HCT116 (cell line): ENCODE measurements at places on chromosomes 6 and 20.
A peak's percentile ranks its signal among the peaks of the same experiment; 100 is the strongest.

- no peak for DNase-seq
These were observed 721.1 kb upstream of the CITED2 start for GRCh38 chr6:140095532-140095931.

GRCh38 chr6:90131125-90131524 lies 165.5 kb downstream of the BACH2 start:
- no peak for DNase-seq

DNA sequence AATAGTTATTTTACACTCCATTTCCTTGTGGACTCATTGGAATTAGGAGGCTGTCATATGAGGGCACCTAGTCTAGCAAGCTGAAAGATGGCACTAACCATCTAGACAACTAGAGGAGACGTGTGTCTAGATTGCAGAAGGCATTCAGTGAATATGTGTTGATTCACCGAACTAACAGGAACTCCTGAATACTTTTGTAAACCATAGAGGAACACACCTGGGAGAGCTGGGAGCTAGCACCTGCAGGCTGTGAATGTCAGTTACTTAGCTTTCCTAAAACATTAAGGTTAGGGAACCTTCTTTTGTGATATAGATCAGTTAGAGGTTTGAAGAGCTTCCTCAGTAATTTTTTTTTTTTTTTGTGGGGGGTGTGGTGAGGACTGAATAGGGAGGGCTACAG lies 7.7 kb downstream of the OPN5 start:
- no peak for DNase-seq

DNA sequence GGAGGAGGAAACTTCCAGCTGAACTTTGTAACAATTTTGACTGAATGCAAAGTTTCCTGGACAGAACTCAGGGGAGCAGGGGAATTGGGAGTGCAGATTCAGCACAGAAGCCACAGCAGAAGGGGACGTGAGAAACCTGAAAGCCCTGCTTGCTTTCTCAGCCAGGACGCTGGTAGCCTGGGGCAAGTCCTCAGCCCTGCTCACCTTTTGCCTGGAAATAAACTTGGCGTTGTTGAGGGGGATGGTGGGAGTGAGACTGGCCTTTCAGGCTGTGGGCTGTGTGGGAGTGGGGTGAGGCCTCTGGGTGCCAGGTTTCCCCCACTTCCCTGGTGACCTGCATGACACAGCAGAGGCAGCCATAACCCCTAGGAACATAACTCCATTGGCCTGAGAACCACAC lies 238.1 kb upstream of the HS3ST5 start:
- DNase-seq: no peak

- DNase-seq: no peak
These were observed 86.8 kb downstream of the PLCB1 start for GRCh38 chr20:8218861-8219260.

DNA sequence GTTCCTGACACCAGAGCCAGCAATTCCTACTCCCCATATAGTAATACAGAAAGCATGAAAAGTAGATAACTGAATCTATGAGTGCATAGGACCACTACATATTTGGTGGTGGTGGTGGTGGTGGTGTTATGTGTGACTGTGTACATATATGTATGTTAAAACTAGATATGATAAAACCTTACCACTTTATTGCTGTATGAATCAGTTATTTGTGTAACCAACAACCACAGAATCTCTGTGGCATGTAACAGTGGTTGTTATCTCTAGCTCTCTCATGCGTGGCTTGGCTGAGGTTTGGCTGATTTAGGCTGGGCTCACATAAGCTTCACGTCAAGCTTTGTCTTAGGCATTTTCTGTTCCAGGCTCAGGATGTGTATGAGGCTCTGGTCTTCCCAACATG lies 55.7 kb downstream of the PLCB1 start:
- DNase-seq: no peak

- no peak for DNase-seq
These were observed 39.4 kb downstream of the MAP7 start for GRCh38 chr6:136510782-136511181.

GRCh38 chr6:26294302-26294701 lies 70.7 kb upstream of the BTN3A2 start:
- DNase-seq: no peak

DNA sequence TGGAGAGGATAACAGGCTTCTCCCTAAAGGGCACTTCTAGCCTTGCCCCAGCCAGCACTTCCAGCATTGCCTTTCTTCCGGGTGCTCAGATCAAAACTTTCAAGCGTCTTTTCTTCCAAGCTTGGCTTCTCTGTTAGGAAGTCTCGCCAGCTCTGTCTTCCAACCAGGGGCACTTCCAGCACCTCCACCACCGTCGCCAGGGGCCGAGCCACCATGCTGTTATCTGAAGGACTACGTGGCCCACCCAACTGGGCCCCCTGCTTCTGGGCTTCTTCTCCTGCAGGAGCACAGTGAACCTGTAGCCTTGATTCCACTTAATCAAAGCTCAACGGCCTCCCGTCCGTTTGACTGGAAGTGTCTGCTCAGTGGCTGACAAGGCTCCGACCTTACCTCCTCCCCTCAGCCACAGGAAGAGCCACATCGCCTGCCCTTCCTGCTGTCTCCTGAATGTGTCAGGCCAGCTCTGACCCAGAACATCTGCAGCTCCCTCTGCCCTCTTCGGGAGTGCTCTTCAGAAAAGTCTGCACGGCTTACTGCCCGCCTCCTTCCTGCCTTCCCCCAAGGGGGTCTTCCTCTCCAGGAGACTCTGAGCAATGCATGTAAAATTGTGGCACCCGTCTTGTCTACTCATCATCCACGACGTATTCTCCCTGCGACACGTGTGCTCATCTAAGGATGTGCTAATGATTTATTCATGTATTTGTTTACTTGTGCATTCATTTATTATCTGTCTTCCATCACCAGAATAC lies 527.0 kb downstream of the CDH26 start:
- DNase-seq: no peak

GRCh38 chr6:13015379-13015681 lies 298.8 kb downstream of the PHACTR1 start:
- DNase-seq: no peak

GRCh38 chr20:44559302-44559701 lies 23.1 kb upstream of the PKIG start:
- DNase-seq: no peak

DNA sequence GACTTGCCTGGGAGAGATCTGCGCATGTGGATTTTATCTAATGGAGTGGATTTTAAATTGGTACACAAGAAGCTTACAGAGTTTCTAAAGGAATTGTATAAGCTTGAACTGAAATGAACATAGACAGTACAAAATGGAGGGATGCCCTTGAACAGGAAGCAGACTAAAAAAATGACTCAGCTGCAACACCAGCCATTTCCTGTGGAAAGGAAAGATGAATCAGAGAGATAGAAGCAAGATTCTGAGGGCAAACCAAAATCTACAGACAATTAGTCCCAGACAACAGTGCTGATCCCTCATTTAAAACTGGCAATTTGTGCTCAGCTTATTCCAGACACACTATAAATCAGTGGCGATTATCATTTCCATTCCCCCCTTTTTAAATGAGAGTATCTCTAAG lies 114.6 kb upstream of the TCF21 start:
- DNase-seq: no peak

DNA sequence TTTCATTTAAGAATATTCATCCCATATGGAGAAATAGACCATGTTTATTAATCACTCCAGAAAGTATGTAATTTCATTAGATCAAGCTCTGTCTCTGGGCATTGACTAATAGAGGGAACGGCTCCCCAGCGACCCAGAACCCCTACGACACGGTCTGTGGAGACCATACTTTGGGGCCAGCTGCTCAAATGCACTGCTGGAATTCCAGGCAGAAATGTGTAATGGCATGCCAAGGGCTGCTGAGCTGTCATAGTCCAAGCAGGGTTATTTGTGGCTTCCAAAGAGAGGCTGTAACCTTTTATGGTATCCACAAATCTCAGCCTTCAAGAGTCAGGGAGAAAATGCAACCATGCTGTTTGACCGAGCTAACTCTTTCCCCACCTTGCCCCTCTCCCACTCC lies 755.8 kb downstream of the DHX35 start:
- no peak for DNase-seq

DNA sequence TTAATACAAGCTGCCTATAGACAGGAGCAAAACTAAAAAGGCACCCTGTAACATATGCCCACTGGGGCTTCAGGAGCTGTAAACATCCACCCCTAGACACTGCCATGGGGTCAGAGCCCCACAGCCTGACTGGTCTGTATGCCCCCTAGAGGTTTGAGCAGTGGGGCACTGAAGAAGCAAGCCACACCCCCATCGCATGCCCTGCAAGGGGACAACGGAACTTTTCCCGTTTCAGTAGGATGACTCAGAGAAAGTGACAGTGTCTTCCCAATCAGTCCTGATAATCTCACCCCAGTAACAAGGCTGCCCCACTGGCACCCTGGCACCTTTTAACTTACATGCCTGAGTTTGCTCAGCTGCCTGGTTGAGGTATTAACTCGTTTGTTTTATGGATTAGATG lies 35.9 kb downstream of the BEND3 start:
- peak; percentile 18 for DNase-seq

DNA sequence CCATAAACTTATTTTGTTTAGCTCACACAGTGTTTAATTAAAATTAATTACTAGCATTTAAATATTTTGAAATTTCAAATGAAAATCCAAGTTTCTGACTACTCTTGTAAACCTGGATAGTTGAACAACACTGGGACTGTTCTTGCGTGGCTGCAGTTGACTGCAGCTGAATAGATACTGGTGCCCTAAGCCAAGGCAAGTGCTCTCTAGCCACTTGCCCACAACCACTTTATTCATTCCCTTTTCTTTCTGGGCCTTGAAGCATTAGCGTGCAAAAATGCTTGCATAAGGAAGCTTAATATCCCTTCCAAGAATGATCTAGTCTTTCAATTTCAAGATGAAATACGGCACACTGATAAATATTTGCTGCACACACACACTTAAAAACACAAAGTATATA lies 676.0 kb upstream of the MARCKS start:
- DNase-seq: no peak

DNA sequence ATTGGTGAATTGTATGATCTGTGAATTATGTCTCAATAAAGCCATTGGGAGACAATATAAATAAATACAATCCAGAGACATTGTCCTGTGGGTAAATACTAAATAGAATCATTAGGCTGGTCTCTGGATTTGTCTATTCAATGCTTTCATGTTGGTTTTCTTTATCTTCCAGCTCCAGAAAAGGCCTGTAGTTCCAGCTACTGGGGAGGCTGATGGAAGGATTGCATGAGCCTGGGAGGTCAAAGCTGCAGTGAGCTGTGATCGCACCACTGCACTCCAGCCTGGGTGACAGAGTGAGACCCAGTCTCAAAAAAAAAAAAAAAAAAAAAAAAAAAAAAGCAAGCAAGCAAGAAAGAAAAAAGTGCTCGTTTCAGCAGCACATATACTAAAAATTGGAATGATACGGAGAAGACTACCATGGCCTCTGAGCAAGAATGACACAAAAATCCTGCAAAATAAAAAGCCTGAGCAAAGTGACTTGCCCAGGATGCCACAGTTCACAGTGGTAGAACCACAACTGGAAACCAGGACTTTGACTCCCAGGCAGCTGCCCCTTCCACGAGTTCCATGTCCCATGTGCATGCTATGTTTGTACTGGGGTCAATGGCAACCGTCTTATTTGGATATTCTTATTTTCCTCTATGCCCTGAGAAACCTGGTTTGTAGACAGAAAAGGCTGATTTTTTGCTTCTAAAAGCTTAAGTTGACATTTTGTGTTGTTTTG lies 33.6 kb upstream of the GMPR start:
- DNase-seq: no peak

DNA sequence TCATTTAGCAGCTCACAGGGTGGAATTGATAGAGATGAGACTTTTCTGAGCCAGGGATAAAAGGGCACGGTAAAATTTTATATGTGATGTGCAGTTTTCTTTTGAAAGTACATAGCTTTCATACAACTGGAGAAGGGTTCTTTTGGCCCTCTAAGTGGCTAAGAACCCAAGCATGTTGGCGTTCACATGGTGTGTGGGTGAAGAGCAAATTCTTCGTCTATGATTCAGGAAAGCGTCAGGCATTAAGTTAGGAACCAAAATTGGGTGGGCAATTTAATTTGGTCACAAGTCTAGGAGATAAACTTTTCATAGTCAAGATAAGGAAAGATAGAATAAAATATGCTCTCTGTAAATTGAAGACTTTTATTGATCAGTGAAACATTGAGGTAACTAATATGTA lies 153.9 kb downstream of the UTRN start:
- no peak for DNase-seq

- DNase-seq: no peak
These were observed 496.7 kb downstream of the RNF144B start for GRCh38 chr6:18883851-18884250.

DNA sequence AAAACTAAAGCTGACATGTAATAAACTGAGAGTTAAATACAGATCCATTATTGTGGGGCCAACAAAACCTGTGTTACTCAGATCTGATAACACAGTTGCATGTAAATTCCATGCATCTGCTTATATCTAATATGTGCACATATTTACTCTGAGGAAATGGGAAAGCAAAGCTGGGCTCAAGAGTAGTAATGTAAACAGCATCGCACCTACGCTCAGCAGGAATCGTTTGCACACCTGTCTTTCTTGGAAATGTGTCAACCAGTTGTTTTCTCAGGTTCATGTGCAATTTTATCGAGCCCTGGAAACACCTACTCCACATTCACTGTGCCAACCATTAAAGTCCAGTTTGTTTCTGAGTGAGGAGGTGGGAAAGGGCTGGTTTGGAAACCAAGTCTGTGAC lies 80.3 kb upstream of the CNKSR3 start:
- DNase-seq: no peak

- DNase-seq: no peak
These were observed 250.0 kb downstream of the SLC24A3 start for GRCh38 chr20:19462491-19462890.

GRCh38 chr6:42505385-42505718 lies 53.6 kb upstream of the TRERF1 start:
- no peak for DNase-seq

DNA sequence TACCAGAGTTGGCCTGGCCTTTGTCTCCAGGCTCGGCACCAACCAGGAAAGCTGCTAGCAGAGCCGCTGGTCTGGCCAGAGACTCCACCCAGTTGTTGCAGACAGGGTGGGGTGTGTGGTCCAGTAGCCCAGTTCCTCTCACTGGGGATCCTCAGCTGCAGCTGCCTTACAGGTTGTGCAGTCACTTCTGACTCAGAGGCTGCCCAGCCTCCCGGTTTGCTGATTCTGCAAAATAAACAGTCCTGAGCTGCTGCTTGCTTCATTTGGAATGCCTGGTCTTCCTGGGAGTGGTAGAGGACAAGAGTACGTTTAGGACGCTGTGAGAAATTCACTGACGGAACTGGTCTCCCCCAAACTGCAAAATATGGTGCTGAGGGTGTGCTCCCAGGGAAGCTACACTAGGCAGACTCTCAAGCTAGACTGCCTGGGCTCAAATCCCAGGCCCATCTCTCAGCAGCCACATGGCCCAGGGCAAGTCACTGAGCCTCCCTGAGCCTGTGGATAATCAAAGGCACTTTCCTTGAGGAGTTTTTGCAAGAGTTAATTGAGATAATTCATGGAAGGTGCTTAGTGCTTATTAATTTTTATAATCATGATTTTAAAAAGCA lies 246.1 kb downstream of the TFAP2C start:
- DNase-seq: peak; percentile 10
